ENCODE measurements at places on chromosomes 3 and 15.

DNA sequence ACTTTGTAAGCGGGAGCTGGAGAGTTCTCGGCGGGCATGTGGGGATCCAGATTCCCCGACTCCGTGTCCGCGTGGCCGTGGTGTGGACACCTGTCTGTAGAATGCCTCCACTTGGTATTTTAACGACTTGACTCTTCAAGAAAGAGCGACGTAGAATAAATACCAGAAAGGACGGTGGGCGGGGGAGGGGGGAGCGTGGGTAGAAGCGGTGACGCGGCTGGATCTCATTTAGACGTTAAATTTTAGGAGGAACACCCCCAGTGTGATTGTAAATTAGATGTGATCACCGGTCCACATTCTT is 620 bp upstream of the PYGO1 start:
- DNase-seq, result no peak

DNA sequence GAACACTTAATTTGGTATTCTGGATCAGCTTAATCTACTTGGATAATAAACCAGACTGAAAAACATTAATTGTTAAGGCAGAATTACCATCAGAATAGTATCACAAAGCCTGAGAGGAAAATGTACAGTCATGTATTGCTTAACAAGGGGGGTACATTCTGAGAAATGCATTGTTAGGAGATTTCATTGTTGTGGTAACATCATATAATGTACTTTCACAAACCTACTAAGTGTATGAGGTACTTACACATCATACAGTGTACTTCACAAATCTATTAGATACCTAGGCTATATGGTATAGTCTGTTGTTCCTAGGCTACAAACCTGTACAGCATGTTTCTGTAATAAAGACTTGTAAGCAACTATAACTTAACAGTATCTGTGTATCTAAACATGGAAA is 68.2 kb downstream of the NBEAL2 start:
- no peak for DNase-seq

DNA sequence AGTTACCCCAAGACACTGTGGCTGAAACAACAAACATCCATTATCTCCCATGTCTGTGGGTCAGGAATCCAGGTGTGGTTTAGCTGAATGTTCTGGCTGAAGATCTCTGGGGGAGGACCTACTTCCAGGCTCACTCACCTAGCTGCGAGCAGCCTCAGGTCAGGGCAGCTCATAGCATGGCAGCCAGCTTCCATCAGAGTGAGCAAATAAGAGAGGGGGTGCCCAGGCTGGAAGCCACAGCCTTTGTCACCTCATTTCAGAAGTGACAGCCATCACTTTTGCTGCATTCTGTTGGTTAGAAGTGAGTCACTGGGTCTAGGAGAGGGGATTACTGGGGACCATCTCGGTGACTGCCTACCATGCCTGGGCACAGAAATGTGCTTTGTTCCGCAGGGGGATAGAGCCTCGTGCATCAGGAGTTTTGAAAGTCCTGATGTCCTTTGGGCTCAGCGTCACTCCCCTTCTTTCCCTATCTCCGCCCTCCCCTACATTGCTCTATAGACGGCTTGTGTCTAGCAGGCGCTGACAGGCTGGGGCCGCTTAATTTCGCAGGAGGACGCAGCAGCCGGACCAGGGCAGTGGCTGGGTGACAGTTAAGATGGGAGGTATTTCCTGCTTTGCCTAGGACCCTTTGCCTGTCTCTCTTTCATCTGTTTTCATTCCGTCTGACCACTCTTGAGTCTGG is 25.4 kb downstream of the TGM4 start:
- no peak for DNase-seq

DNA sequence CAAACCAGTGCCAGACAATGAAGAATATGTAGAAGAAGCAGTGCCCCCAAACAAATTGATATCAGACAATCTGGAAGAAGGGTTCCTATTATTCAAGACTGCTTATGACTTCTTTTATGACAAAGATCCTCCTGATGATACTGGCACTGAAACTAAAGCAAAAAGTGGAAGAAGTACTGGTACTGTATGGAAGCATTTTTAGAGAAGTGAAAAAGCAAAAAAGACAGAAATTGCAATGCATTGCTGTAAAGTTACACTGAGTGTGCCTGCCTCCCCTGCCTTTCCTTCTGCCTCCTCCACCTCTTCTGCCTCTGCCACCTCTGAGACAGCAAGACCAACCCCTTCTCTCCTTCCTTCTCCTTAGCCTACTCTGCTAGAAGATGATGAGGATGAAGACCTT is 167.6 kb downstream of the PLCL2 start:
- DNase-seq, result no peak

- DNase-seq, result no peak
These were observed 51.9 kb downstream of the WWTR1 start for GRCh38 chr3:149605902-149606301.

DNA sequence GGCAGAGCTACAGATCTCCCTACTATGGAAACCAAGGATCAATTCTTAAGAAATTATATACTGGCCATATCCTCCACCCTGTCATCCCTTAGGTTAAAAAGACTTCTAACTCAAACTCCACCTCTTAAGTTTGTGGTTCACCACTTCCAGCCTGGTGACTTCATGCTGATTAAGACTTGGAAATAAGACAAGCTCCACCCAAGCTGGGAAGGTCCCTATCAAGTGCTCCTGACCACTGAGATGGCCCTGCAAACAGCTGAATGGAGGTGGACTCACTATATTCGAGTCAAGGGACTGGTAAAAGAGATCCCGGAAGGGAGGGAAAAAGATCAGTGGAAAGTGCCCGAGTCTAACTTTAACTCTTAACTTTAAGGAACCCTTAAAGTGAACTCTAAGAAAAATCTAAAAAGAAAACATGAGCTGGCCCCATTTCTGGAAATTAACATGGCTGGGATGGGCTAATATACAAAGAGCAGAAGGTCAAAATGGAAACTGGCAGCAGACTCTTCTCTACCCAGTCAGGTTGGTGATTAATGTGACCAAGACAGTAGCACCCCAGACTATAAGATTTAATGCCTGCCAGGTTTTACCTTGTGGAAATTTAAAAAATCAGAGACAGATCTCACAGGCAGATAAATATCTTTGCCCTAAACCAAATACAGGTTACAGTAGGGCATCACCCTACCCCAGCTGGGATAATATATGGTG is 43.9 kb downstream of the PPCDC start:
- DNase-seq, result no peak
